ENCODE measurements at places on chromosomes 1 and 21.

- DNase-seq = no peak
Observed at GRCh38 chr1:3930301-3931006, 30.4 kb upstream of the C1orf174 start.

DNA sequence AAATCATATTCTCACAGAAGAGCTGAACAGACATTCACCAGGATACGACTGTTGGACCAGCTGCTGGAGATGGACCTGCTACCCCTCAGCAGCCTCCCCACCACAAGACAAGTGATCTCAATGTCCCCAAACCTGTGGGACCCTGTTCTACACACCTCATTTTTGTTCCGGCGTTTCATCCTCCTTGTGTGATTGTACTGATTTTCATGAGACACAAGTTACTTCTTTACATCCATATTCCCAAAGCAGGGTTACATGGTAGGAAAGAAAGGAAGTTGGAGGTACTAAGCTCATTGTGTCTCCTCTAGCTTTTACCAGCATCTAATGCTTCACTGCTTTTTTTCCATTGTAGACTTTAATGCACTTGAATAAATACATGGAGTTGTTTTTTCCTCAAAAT is 8.7 kb downstream of the ADAMTS1 start:
- DNase-seq = no peak

GRCh38 chr1:191963286-191963685 is 195.0 kb upstream of the RGS18 start:
- DNase-seq = no peak

DNA sequence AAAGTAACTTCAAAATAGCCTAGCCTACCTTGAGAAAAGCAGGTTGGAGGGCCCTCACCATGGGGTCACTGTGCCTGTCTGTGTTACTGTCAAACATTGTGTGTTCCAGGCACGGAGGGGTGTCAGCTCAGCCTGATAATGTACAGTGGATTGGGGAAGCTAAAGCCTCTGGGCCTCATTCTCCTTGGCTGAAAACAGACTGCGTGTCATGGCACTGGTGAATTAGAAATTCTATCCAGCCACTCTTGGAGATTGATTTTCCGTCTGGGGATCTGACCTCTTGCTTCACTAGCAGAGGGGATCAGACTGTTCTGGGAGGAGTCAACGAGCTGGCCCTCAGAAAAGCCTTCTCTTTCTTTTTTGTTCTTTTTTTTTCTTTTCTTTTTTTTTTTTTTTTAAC is 123.5 kb upstream of the HOOK1 start:
- no peak for DNase-seq

- no peak for DNase-seq
Observed at GRCh38 chr1:47837056-47837830, 159.9 kb downstream of the TRABD2B start.

GRCh38 chr1:159800177-159800930 is 1.8 kb upstream of the FCRL6 start:
- no peak for DNase-seq

DNA sequence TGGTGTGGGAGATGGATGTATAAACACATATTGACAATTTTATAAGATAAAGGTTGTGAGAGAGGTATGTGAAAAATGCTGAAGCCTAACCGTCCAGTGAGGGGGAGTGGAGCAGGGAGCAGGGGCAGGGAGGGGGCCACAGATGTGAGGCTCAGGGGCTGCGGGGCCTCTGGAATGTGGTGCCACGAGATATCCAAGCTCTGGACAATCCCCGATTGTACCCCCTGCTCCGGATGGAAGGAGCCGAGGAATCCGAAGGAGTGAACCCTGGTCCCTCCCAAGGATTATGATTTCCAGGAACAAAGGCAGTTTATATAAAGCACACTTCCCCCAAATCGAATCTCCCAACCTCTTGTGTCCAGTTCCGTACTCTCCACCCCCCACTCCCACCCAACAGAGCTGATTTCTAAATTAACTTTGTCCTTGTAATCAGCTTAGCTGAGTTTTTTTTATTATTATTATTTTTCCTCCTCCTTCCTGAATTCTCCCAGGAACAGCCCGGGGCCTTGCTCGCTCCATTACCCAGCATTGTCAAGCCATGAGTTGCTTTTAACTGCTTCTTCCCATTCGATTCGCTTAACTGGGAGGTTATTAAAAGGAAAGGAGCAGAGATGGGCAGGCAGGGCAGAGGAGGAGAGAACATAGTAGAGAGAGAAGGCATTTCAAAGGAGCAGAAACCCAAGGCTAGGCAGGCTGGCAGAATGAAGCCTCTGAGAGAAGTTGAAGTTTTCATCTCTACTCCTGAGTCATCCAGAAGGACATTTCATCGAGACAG is 9.4 kb downstream of the KIRREL1 start:
- DNase-seq = no peak

GRCh38 chr1:115073298-115074087 is 15.8 kb downstream of the TSPAN2 start:
- no peak for DNase-seq

DNA sequence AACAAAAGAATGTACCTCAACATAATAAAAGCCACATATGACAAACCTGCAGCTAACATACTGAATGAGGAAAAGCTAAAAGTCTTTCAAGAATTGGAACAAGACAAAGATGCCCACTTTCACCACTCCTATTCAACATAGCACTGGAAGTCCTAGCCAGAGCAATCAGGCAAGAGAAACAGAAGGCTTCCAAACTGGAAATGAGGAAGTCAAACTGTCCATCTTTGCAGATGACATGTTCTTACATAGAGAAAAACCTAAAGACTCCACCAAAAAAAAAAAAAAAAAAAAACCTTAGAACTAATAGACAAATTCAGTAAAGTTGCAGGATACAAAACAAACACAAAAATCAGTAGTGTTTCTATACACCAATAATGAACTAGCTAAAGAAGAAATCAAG is 20.2 kb downstream of the NSL1 start:
- DNase-seq = no peak

Measured in GF-D8 (cell line).